HFF-Myc (cell line): ENCODE measurements at places on chromosomes 2 and 18.

DNA sequence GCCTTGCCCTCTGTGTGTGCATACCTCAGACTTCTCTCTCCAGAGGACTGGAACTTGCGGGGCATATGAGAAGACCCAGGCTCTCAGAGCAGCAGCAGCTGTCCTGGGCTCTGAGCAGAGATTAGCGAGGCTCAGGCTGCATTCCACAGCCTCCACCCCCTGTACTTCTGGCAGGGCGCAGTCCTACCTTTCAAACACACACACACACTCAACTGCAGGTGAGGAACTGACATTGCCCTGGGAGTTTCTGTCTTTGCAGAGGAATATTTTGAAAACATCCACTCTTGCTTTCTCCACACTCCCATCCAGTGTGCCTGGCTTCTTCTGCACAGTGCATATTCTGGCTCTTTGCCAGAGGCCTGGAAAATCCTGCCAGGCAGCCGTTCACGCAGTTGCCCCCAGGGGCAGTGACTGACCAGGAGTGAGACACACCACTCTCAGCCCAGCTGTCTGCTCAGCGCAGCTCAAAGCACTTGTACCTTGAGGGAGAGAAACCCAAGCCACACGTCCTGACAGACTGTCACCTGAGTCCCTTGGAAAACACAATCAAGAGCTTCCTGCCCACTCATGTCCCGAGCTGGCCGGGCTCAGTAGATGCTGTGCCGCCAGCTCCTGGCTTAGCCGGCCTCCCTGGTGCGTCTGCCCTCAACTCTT, 460.8 kb downstream of the RNF144A start:
- DNase-seq: no peak

- DNase-seq: no peak
Measured at GRCh38 chr2:232877940-232878511, 8.0 kb downstream of the SNORC start.

DNA sequence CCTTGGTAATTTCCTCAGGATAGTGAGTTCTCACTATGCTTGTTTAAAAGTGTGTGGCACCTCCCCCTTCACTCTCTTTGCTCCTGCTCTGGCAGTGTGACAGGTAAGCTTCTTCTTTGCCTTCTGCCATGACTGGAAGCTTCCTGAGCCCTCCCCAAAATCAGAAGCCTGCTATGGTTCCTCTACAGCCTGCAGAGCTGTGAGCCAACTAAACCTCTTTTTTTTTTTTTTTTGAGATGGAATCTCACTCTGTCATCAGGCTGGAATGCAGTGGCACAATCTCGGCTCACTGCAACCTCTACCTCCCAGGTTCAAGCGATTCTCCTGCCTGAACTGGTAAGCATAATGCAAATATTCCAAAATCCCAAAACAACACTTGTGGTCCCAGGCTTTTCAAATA, 80.0 kb downstream of the SOWAHC start:
- DNase-seq: no peak

DNA sequence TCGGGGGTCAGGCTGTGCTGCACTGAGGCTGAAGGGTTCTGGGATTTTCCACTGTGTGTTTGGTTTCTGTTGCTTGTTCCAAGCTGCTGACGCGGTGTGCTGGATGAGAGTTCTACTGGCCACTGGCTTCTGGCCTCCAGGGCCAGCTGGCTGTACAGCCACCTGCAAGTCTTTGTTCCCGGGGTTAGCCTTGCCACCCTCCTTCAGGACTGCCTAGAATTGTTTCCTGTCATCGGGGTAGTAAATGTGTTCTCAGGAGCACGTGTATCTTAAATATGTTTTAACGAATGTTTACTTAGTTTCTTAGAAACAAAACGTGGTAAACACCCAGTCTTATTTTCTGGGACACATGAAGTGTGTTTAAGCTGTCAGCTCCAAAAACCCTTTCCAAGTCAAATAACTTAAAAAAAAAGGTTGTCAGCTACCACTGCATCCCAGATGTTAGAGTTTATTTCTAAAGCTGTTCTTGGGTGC, 231.2 kb downstream of the AGAP1 start:
- peak; percentile 11 for DNase-seq

- no peak for DNase-seq
Measured at GRCh38 chr2:129857200-129857599, 122.3 kb upstream of the RAB6C start.

DNA sequence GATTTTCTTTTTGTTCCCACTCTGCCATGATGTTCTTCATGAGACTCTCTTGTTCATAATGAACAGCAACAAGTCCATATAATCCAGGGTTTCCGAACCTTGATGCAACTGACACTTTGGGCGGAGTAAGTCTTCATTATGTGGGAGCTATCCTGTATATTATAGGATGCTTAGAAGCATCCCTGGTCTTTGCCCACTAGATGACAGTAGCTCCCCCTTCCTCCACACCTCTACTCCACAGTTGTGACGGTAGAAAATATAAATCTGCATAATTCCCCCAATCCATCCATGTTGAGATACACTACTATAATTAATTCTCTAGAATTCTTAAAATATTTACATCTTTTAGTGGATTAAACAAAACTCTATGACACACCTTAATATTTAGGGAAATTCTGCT, 482.2 kb upstream of the CELF4 start:
- no peak for DNase-seq

- DNase-seq: no peak
Measured at GRCh38 chr2:1173528-1173927, 222.9 kb downstream of the SNTG2 start.

DNA sequence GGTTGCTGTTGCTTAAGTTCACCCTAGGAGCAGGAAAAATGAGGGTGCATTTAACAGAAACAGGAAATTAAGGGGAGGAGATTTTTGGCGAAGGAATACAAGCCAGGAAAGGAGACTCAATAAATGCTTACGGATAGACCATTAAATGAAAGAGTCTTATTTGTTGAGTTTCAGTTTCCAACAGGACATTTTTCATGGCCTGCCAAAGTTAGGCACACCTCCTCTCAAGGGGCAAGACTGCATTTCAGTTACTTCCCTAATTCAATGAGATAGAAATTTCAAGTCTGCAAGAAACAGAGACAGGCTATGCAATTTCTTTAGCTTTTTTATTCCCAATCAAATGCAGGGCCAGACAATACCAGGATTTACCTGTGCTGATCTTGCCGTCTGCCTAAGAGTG, 394.7 kb upstream of the KLHL29 start:
- DNase-seq: no peak

GRCh38 chr2:183088061-183088460, 9.5 kb downstream of the DUSP19 start:
- no peak for DNase-seq

GRCh38 chr2:131641414-131642206, 113.9 kb downstream of the CCDC74A start:
- no peak for DNase-seq

- DNase-seq: no peak
Measured at GRCh38 chr2:126902152-126902835, 3.6 kb downstream of the TEX51 start.

DNA sequence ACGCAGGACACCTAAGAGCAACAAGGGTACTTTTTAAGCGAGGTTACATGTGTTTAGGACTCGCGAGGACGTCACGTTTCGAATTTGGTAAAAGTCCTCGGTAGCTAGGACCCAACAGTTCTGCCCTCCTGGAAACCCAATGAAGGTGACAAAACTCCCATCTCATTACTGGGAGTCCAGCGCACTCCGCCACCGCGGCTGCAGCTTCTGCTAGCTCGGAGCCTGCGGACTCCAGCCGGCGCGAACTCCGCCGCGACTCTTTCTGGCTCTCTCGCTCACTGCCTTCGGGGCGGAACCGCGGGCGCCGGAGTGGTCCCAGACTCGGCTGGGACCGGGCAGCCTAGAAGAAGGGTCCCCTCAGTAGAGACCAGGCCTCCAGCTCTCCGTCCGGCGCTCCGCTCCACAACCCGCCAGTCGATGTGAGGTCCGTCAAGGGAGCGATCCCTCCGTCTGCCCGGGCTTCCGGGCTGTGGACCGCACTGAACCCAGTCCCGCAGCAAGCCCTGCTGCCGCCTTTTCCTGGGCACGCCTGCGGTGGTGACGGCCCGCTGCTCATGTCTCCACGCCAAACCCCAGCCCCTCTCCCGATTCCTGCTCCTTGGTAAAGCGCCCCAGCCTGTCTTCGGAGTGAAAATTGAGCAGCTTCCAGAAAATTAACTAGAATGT, 3.0 kb upstream of the OSR1 start:
- DNase-seq: no peak

- DNase-seq: no peak
Measured at GRCh38 chr2:74603282-74604000, 44.7 kb downstream of the M1AP start.

DNA sequence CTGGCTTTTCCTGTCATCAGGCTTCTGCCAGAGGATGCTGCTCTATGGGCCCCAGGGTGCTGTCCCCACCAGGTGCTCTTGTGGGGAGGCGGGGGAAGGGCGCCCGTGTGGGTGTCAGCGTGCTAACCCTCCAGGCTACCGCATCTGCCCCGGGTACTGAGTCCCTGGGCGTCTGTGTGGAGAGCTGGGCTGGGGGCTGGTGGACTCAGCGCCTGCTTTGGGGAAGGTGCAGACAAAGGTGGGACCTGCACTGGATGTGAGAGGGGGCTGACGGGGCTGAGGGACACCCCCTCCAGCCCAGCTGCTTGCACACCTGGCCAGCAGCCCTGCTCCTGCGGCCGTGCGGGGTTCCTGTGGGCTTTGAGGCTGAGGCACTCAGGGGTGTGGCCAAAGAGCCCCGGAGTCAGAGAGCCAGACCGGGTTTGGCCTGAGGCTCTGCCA, 120.7 kb upstream of the PXDN start:
- DNase-seq: no peak

DNA sequence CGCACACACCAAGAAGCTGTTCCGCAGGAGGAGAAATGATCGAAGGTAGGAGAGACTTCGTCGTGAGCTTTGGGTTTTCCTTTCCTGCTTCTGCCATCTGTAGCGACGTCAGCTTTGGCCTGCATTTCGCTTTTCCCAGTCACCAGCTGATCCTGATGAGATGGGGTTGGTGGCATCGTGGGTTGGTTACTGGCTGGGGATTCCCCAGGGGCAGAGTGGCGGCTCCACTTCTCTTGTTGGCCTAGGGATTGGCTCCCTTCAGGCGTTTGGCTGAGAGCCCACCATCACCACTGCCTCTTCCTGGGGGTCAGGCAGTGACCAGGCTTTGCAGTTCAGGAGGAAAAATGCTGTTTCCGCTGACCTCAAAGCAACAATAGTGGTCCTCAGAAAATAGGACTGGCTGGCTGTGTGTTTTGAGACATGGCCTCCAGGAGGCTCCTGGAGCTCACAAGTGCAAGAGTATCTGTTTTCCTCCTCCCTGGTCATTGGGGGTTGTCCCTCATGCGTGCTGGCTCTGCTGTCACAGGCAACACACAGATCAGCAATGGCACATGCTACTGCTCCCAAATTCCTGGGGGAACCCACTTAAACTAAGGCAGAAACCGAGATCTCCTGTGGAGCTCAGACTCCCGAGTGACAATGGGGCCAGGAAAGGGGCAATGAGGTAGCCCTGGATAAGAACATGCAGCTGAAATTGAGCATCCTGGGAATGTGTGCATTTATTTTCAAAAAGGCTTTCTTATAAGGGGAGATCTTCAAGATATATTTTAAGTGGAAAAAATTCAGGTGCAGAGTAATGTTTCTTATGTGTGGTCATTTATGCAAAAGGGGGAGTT, 173.0 kb downstream of the CTIF start:
- no peak for DNase-seq

- DNase-seq: no peak
Measured at GRCh38 chr2:216556202-216556601, 57.6 kb downstream of the RPL37A start.

GRCh38 chr2:170022692-170023091, 155.3 kb upstream of the MYO3B start:
- peak; percentile 82 for DNase-seq
